ENCODE measurements at places on chromosomes 13 and 19.

GRCh38 chr13:39035799-39036198 lies 2.1 kb downstream of the PROSER1 start:
- no peak for DNase-seq

DNA sequence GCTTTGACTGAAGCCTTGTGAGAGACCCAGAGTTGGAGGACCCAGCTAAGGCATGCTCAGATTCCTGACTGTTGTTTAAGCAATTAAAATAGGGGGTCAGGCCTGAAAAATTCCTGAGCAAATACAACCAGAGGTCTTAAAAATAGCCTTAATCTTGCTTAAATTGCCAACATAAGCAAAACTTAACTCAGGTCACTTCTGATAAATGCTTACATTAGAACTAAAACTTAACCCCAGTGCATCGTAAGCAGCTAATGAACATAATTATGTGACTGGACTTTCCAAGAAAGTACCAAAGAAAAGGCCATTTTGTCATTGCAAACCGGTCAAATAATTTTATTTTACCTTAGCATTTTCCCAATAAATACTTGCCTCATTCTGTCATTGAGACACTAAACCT lies 294.5 kb downstream of the ENOX1 start:
- DNase-seq: no peak

GRCh38 chr13:41401366-41401765 lies 56.0 kb upstream of the RGCC start:
- DNase-seq: no peak

GRCh38 chr13:28539625-28540286 lies 44.8 kb upstream of the FLT1 start:
- DNase-seq: no peak

- no peak for DNase-seq
These were observed 20.6 kb downstream of the PCDH8 start for GRCh38 chr13:52827839-52828238.
